Transverse colon (tissue), 4 donors: ENCODE measurements at places on chromosomes 2 and 18. TPM values are rescaled to one million over a fixed set of nuclear protein-coding genes. Genes with fewer than 3 reads are reported as not detected.

- no peak for DNase-seq
These were observed 243.8 kb upstream of the LRATD1 start for GRCh38 chr2:14388724-14389123.

DNA sequence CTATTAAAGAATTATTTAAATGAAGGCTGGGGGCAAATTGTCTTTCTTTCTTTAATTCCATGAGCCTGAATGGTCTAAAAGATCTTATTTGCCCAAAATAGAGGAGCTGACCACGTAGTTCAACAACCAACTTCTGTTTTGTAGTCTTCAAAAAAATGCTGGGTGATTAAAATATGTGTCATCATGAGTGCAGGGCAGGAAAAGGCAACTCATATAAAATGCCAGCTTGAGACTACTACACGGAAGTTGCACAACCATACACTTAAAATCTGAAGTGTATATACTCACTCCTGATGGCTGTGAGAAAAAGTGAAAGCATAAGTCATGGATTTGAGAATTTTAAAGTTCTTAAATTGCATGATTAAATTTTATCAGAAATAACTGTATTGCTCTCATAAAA is 210.9 kb downstream of the DYM start:
- DNase-seq: no peak

- DNase-seq: no peak
These were observed 77.1 kb upstream of the CD302 start for GRCh38 chr2:159875083-159875482.

DNER gene
- 4.9 TPM for total RNA-seq
